Mammary epithelial cell (primary cell): ENCODE measurements at places on chromosomes 6 and 20. TPM values are rescaled to one million over a fixed set of nuclear protein-coding genes. Genes with fewer than 3 reads are reported as not detected.

Gene MUC21
- not detected in 2 replicates for total RNA-seq

Gene PRSS16
- 4.8 TPM for total RNA-seq

Gene LY6G6F
- not detected for total RNA-seq

Gene GPR6
- not detected for total RNA-seq

Gene GMPR
- total RNA-seq: 0.45 and 0.51 TPM in 2 replicates

Gene NKAIN2
- not detected in 2 replicates for total RNA-seq

Gene SMLR1
- not detected in 2 replicates for total RNA-seq

Gene HTR1E
- total RNA-seq: not detected in 2 replicates

Gene CFAP61
- 0.67 TPM for total RNA-seq

Gene MAP1LC3A
- total RNA-seq: 9.4 and 14.1 TPM in 2 replicates

Gene LRP11
- 71.3 and 84.5 TPM in 2 replicates for total RNA-seq

Gene OR12D1
- total RNA-seq: not detected

Gene MYCT1
- not detected for total RNA-seq

Gene TBC1D32
- 7.9 and 9.2 TPM in 2 replicates for total RNA-seq

Gene SMPDL3A
- 4.5 and 4.7 TPM in 2 replicates for total RNA-seq

Gene ABCC10
- total RNA-seq: 32.0 TPM

Gene UBE2J1
- 25.3 TPM for total RNA-seq

Gene LY6G6D
- not detected for total RNA-seq

Gene SLC22A7
- total RNA-seq: not detected in 2 replicates

Gene NKX2-4
- not detected for total RNA-seq

Gene KCNQ5
- 11.8 and 13.7 TPM in 2 replicates for total RNA-seq

Gene KHDC1
- 1.2 TPM for total RNA-seq

Gene MLIP
- 0.33 TPM for total RNA-seq

Gene SGK2
- total RNA-seq: not detected in 2 replicates

Gene COL9A1
- total RNA-seq: not detected in 2 replicates

Gene ARMH2
- not detected for total RNA-seq

Gene MYH7B
- under 0.01 TPM for total RNA-seq

Gene RIPPLY2
- total RNA-seq: not detected

Gene SLC17A9
- total RNA-seq: 0.33 TPM in 1 of 2 replicates, not detected in the other

Gene KCNK5
- 1.3 TPM for total RNA-seq

Gene ZBTB46
- 0.35 and 0.52 TPM in 2 replicates for total RNA-seq

Gene PPP1R16B
- total RNA-seq: under 0.01 TPM

Gene WFDC5
- 0.49 and 0.78 TPM in 2 replicates for total RNA-seq

Gene TMC2
- total RNA-seq: not detected in 2 replicates

Gene HRH3
- not detected in 2 replicates for total RNA-seq

Gene PLA2G7
- 3.0 and 5.9 TPM in 2 replicates for total RNA-seq

Gene TMEM170B
- total RNA-seq: 0.03 and 0.12 TPM in 2 replicates

Gene SRSF12
- total RNA-seq: 0.54 and 1.1 TPM in 2 replicates

Gene HLA-DPA1
- total RNA-seq: 0.33 TPM

Gene ELMO2
- total RNA-seq: 29.6 and 37.1 TPM in 2 replicates

Gene LGSN
- not detected in 2 replicates for total RNA-seq

Gene C4B
- 2.8 TPM for total RNA-seq
